Nucleus accumbens (tissue), 56 donors: ENCODE measurements at places on chromosomes 2 and 18.

GRCh38 chr2:7609974-7610373, 692.8 kb downstream of the RNF144A start:
- no peak for DNase-seq

DNA sequence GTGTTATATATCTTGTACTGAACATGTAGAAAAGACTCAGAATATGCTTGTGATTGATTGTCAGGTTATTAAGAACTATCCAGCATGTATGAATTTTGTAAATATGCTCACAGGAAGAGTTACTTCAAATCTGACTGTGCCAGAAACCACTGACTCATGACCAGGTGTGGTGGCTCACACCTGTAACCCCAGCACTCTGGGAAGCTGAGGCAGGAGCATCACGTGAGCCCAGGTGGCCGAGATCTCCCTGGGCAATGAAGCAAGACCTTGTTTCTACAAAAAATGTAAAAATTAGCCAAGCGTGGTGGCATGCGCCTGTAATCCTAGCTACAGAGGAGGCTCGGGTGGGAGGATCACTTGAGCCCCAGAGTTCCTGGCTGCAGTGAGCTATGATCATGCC, 126.6 kb downstream of the COMMD1 start:
- DNase-seq: no peak

DNA sequence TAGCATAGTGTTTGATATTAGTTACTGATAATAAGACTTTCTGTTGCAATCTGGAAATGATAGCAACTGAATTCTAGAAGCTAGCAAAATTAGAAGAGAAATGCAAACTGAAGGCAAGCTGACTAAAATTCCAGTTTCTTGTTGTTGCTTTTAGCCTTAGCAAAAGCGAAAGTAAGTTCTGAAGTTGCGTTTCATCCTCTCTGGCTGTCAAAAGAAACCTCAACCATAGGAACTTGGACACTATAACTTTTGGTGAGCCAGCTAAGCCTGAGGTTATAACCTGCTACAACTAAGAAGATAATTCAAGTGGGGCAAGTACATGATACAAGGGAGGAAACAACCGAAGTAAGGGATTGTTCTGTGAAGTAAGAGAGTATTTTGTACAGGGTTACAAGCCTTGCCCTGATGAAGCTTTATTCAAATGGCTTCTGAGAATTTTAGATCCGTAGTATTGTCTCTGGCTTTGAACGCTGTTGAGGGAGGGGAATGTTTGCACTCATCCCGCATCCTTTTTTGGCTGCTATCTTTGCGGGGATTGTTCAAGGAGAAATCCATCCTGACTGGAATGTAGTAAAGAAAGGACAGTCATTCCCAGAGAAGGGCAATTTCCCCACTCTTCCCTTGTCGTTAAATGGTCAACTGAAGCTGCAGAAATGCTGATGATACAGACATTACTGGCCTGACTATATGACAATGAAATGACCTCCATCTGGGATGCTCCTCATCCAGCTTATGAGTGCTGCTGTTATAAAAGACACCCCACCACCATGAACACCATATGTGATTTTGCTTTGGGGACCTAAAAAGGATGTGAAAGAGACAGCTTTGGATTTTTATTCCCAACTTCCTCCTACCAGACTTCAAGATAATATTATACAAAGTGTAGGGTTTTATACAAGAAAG, 7.0 kb upstream of the TMX3 start:
- no peak for DNase-seq

- DNase-seq: no peak
Measured at GRCh38 chr2:217632043-217632442, 370.8 kb downstream of the TNS1 start.

DNA sequence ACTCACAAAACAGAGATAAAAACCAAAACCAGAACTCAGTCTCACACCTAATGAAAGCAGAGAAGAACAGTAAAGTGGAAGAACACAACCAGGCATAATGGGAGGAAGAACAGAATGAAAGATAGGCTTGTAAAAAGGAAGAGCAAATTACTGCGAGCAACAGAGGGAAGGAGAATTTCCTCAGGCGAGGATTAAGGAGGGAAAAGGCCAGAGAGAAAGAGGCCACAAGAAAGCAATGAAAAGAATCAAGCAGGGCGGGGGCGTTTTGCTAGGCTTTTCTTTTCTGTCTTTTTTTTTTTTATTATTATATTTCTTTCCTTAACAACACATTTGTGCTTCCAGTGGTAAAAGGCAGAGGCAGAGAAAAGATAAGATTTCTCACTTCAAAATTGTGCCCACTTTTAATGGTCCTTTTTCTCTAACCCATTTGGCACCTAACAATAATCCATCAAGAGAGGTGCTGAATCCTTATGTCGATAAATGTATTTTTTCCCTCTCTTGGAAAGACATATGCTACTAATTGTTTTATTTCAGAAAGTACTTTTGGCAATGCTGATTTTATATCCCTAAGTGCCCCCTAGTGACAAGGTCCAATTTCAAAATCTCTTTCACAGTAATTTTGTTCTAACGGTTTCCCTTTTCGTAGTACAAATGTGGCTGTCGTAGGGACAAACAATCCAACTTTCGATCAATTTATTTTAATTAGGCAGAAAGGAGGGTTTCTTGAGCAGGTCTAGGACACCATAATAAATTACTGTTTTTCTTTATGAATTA, 138.7 kb upstream of the AQP4 start:
- no peak for DNase-seq

DNA sequence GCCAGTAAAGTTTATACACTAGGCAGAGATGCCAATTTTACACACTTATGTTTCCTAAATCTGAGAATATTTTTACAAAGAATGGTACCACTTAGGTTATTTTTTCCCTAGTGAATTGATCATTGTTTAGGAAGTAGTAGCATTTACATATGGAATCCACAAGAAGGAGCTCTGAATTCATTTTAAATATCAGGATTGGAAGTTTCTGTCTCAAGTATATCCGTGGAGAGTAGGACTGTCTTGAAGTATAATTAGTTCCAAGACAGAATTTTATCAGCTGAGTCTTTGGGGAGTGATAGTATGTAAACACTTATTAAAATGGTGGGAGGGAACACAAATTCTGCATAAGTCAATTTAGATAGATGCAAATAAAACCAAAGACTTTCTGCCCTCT, 82.3 kb upstream of the FAM98A start:
- no peak for DNase-seq

DNA sequence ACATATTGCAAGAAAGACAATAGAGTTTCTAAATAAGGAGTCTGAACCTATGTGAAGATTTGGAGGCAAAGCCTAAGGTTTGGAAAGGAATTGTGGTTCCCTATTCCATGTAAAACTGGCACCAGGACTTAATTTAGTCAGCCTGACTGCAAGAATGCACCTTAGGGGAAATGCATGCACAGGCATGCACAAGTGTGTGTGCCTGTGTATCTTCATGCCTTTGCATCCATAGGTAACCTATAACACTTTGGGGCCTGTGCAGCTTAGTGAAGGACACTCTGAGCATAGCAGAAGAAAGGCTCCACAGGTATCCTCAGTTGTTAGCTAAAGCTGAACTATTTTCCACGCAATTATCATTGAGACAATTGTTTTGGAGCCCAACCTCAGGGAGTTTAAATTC, 73.4 kb downstream of the RPRM start:
- no peak for DNase-seq

DNA sequence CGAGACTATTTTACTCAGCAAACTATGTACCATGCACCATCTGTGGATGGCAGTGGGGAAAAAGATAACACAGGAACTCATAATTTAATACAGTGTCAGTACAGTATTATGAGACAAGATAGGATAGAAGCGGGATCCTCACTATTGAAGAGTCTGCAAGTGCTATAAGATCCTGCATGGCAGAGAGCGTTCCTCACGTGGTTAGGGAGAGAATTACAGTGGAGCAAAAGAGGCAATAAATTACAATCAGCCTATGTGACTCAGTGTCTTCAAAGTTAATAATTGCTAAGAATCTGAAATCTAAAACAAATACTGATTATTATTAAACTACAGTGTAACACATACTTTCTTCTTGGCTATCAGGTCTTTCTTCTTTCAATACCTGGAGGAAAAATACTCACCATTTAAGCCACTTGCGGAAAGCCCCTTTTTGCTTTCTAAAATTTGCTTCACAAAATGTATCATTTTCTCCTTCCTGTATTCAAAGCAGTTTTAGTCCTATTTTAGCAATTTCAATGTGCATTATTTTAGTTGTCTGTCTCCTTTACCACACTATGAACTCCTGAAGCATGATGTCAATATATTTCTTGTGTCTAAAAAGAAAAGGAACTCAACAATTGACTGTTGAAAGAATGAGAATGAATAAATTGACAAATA, 342.9 kb downstream of the SPAG16 start:
- DNase-seq: no peak

- no peak for DNase-seq
Measured at GRCh38 chr2:171529914-171530313, 7.6 kb downstream of the CYBRD1 start.
